ENCODE measurements at places on chromosomes 2 and 18.

GRCh38 chr2:240640939-240641338 lies 15.7 kb downstream of the GPR35 start:
- DNase-seq, result no peak

DNA sequence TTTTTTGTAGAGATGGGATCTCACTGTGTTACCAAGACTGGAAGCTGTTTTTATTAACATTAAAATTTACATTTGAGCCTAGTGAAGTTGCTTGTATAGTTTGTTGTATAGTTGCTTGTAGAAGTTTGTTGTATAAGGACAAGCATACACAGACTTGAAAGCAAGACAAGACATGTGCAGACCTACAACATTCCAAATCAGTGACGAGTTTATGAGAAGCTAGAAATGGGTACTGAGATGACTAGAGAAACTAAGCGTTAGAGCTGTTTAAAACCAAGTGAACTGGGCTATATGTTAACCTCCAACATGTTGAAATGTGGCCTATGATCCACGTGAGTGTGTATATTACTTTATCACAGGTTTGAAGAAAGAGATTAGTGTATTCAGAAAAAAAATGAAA lies 39.1 kb downstream of the ABCB11 start:
- no peak for DNase-seq

GRCh38 chr18:23684515-23685197 lies 4.6 kb upstream of the LAMA3 start:
- no peak for DNase-seq

GRCh38 chr2:20916604-20917286 lies 93.8 kb upstream of the LDAH start:
- no peak for DNase-seq

GRCh38 chr2:57701391-57701791 lies 345.2 kb upstream of the VRK2 start:
- no peak for DNase-seq

- no peak for DNase-seq
Measured at GRCh38 chr2:21469564-21469963, 345.8 kb downstream of the TDRD15 start.

- DNase-seq, result no peak
Measured at GRCh38 chr2:108573061-108573460, 38.8 kb downstream of the LIMS1 start.

GRCh38 chr2:45684756-45685155 lies 33.3 kb downstream of the PRKCE start:
- DNase-seq, result peak; percentile 12

DNA sequence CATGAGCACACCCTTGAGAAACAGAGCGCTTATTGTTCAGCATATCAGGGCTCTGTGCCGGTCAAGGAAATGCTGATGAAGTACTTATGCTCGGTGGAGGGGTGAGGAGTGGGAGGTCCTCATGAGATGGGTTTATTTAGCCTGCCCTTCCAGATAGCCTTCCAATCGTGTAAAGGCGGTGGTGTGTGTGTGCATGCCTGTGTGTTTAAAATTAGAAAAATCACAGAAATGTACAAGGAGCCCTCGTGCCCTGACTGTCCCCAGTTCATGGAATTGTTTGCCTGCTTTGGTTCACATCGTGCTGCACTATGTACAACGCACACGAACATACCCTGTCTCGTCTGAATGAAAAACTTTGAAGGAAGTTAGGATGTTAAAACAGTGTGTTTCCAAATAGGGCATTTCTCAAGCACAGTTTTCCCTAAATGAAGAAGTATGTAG lies 158.6 kb downstream of the AQP4 start:
- no peak for DNase-seq

GRCh38 chr18:57440331-57441070 lies 5.3 kb downstream of the ONECUT2 start:
- DNase-seq, result no peak

DNA sequence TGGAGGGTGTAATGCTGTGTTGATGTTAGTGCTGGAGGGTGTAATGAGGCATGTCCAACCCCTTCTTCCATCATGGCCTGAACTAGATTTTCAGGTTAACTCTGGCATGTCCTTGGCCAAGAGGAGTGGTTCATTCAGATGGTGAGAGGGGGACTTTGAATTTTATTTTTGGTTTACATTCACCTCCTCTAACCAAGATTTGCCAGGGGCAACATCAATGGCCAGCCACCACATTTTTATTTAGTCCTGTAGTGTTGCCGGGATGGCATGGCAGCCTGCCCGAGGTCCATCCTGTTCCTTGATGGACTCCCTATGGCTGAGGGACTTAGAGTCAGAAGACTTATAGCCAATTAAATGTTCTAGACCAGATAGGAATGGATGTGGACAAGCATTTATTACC lies 484.6 kb upstream of the HS6ST1 start:
- no peak for DNase-seq

- no peak for DNase-seq
Measured at GRCh38 chr2:40218679-40219078, 233.2 kb downstream of the SLC8A1 start.

GRCh38 chr2:10576456-10576855 lies 113.3 kb downstream of the NOL10 start:
- no peak for DNase-seq

DNA sequence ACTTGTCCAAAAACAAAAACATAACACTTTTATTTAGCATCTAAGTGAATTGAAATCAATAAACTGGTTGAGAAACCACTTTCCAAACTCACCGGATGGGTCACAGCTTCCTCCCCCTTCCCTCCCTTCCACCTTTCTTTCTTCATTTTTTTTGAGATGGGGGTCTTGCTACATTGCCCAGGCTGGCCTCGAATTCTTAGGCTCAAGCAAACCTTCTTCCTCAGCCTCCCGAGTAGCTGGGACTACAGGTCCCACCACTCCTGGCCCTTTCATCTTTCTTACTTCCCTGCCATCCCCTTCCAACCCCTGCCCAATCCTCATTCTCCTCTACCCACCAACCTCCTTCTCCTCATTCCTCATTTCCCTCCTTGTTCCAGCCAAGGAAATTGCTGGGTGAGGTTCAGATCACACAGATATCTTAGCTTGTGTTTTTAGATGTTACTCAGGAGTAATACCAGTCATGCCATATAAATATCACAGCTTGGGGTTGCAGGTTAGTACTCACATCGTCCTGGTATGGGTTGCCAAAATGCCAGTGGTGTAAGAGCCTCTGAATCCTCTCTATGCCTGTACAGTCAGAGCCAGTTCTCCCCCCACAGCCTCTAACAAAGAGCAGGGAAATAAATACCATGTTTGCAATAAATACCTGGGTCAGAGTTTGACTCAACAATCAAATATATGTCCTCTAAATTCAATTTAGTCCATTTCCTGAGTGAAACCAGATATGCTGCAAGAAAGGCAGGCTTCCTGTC lies 132.7 kb upstream of the NDUFV2 start:
- no peak for DNase-seq

GRCh38 chr2:119292226-119292625 lies 68.6 kb downstream of the STEAP3 start:
- no peak for DNase-seq

- DNase-seq, result no peak
Measured at GRCh38 chr18:25223211-25223610, 128.8 kb downstream of the ZNF521 start.

GRCh38 chr2:179518830-179519229 lies 254.2 kb upstream of the SESTD1 start:
- DNase-seq, result no peak

DNA sequence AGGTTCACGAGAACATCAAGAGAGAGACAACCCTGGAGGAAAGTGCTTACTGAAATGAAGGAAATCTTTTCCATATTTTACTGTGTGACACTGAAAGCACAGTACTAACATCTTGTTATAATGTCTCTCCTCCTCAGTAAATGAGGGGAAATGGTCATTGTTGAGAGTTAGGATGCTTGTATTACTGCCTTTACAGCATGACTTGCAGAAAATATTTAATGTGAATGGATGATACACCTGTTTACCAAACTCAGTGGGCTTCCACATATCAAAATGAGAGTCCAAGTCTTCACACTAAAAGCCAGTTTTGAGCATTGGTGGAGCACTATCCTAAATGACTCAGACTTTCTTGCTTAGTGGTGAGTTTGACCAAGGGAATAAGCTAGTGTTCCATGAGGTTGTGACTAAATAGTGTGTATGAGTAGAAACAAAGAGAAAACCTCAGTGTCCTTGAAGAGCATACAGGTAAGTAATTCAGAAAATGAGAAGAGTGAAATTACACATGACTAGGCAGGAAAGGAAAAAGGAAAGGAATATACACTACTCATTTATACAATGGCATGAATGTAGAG lies 930.7 kb upstream of the CELF4 start:
- DNase-seq, result no peak

DNA sequence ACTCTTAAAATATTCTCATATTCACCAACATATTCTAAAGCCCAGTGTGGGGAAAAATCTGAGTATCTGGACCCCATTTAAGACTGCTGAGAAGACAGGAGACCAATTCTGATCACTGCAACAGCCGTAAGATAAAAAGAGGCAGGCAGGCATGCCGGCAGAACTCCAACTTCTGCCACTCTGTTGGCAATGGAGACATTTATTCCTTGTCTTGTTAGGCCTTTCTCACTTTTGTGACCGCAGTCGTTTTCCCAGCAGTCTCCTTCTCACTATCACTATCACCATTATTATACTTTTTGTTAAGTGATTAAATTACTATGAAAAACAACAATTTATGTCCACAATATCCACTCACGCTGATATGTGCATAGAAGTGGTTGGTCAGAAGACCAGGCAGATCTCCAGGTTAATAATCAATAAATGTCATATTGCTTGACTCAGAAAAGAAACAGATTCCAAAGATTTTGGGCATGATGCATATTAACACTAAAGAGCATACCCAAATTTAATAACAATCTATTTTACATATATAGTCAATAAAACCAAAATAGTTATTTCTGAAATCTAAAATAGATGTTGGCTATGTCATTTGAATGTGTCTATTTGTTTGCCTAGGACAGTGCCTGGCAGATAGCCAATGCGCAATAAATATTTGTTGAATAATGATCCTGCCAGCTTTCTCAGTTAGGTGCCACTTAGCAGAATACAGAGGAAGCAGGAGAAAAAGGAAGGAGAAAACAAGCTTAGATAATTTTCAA lies 38.2 kb downstream of the SESTD1 start:
- no peak for DNase-seq

DNA sequence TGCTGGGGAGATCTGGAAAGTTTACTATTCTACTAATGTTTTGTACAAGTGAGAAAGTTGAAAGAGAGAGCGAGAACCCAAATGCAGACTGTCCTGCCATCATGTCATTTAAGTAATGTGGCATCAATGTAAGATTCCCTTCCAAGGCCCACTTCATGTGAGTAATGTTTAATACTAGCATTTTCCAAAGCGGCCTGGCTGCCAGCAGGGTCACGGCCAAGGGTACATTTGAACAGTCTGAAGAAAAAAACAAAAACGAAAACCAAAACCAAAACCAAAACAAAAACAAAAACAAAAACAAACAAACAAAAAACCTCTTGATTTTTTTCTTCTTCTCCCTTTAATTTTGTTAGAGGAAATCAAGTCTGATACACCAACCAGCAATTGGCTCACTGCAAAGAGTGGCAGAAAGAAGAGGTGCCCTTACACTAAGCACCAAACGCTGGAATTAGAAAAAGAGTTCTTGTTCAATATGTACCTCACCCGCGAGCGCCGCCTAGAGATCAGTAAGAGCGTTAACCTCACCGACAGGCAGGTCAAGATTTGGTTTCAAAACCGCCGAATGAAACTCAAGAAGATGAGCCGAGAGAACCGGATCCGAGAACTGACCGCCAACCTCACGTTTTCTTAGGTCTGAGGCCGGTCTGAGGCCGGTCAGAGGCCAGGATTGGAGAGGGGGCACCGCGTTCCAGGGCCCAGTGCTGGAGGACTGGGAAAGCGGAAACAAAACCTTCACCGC lies 2.2 kb downstream of the HOXD10 start:
- DNase-seq, result no peak

DNA sequence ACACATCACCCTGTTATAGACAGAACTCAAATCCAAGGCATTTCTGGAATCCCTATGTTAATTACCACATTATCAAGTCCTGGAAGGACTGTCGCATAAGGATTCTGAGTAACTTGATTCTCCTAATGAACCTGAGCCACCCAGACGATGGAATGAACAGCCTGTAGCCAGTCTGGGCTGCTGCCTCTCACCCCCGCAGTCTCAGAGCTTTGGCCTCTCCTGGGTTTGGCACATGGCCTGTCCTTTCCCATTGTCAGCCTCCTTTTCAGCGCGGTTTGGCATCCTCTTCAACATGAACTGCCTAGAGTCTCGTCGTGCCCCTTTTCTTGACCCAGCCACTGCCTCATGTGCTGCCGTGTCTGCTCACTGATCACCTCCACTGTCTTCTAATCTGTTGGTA lies 147.6 kb downstream of the SLC8A1 start:
- DNase-seq, result no peak

- DNase-seq, result no peak
Measured at GRCh38 chr2:135140606-135141005, 88.5 kb downstream of the RAB3GAP1 start.

DNA sequence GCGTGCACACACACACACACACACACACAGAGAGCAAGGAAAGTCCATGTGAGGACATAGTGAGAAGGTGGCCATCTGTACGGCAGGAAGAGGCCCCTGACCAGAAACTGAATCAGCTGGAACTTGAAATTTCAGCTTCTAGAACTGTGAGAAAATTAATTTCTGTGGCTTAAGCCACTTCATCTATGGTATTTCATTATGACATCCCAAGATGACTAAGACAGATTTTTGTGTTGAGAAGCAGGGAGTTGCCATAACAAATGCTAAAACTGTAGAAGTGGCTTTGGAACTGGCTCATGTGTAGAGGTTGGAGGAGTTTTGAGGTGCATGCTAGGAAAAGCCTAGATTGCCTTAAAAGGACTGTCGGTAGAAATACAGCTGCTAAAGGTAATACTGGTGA lies 63.4 kb upstream of the ZBTB7C start:
- DNase-seq, result no peak

DNA sequence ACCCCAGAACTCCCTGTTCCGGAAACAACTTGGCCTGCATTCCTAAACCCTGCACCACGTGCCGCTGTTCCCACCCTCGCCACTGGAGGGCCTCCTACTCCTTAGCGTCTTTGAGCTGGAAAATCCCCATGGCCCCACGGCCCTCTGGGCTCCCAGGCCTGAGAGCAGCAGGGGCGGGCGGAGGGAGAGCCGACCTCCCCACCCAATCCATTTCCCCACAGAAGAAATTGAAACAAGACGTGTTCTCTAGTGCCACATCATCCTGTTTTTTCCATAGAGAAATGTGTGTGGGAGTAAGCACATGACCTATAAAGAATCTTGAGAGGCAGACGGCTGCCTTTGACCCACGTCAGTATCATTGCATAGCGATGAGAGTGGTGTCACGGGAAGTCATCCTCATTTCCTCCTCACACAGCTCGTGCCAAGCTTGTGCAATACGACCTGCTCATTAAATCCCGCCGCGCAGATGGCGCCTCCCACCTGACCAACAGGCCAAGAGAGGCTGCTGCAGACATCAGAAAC lies 79.2 kb downstream of the LAMA1 start:
- DNase-seq, result no peak
